EH (cell line): ENCODE measurements at places on chromosomes 5 and 9.

- DNase-seq = no peak
Measured at GRCh38 chr5:101163088-101163487, 260.0 kb upstream of the ST8SIA4 start.

DNA sequence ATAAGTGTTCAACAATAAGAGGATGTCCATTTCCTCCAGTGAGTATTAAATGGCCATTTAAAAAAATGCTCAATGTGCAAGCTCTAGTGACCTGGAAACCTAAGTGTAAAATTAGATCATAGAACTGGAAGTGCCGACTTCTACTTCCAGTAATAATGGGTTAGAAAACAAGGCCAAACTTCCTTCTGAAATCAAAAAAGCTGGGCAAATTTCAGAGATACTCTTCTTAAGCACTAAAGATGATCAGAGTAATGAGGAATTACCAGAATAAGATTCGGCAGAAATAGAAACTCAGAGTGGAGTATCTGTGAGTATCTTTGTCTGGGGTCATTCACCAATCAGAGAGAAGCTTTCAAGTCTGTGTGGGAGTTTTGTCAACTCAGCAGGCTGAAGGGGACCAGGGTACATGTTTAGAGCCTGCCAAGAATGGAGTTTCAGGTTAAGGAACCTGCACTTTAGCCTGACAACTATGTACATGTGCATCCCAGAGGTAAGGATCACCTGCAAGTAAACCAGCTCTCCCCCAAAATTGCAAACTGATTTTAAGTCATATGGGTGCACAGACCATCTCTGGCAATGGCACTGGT is 17.1 kb downstream of the FCN2 start:
- DNase-seq = no peak

DNA sequence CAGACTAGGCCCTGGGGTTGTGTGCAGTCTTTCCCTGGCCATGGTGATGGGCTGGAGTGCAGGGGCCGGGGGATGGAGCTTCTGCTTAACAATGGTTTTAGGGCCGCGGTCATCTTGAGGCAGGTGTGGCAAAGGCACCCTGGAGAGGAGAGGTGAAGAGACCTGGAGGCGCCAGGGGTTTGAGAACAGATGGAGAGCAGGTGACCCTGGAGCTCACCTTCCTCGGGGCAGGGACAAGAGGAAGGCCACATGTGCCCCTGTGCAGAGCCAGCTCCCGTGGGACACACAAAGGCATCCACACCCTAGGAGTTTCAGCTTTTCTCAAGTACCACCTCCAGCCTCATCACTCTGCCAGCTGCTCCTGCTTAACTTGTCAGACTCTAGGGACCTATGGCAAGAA is 46.4 kb upstream of the SH3GL2 start:
- DNase-seq = no peak

DNA sequence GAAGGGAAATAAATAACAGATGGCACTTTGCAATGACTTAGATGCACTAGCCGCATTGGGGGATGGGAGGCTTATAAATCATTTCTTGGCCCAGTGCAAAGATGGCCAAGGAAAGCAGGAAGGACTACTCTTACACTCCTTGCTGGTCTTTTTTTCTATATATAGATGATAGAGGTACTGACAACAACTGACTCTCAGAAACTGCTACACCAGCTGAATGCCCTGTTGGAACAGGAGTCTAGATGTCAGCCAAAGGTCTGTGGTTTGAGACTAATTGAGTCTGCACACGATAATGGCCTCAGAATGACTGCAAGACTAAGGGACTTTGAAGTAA is 1.7 kb downstream of the CCNG1 start:
- peak; percentile 61 for DNase-seq

DNA sequence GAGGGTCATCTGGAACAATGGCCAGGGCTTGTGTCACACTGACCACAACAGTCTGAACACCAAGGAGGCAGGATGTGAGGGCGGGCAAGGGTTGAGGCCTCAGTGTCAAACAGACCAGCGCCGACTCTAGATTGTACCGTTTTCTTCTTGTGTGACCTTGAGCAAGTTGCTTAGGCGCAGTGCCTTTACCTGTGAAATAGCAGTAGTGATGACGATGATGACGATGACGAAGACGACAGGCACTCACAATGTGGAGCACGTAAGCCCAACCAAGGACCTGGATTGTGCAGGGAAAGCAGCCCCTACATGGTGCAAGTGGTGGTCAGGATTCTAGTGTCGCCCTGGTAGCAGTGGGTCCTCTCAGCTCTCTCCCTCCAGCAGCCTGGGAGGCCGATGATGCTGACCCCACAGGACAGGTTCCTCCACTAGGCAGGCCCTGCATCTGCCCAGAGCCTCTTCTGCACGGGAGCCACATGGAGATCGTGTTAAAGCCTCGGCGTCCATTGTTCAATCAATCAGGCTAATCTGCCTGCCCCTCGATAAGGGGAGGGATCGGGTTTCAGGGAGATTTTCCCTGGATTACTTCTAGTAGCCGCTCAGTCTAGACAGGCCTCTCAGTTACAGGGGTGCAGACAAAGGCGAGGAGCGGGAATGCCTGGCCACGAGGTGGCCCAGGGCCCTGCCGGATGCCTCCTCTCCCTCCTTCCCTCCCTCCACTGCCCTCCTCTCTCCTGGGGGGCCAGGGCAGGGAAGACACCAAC is 91.7 kb downstream of the MACROH2A1 start:
- no peak for DNase-seq

DNA sequence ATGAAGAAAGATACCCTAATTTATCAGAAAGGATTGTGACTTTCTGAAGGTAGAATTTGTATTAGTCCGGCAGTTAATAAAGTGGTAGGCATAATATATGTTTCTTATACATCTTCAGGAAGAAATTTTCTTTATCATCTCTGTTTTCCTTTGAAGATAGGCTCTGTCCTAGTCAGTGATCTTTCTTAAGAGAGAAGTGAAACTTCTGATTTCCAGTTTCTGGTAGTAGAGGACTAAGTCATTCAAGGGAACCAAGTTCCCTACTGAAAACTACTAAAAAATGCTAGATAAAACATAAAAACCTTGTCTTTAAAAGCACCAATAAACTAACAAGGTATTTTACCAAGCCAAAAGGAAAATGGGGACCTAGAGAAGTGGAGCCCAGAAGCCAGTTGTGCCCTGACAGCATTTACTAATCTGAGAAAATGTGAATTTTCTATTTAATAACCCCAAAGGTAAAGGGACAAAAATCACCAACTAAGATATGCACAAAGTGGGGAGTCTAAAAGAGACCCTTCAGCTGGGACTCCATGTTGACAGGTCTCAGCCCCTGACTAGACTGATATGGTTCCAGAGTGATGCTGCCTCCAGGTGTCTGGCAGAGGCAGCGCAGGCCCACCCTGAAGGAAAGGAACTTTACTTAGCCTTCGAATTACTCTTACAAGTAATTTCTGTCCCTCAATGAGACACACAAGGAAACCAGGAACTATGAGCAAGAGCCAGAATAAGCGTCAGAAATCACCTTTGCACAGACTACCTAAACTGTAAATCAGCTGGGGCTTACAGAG is 72.7 kb downstream of the FAM78A start:
- DNase-seq = no peak

GRCh38 chr9:16653491-16654399 is 216.7 kb downstream of the BNC2 start:
- DNase-seq = no peak

DNA sequence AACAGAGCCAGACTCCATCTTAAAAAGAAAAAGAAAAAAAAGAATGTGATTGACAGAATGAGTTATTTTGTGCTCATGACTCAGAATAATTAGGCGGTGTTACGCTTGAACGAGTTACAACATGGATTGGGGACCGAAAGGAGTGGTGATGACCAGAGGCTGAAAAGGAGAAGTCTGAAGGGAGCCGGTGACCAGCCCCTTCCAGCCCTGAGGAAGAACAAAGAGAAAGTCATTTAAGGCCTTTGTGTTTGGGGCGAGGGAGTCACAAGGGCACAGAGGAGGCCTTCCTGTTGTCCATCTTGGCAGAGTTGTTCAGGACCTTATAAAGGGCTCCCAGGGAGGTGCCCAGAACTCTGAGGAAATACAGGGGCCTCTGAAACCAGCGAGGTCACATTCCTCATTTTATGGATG is 131.6 kb downstream of the GOLPH3 start:
- DNase-seq = peak; percentile 56

DNA sequence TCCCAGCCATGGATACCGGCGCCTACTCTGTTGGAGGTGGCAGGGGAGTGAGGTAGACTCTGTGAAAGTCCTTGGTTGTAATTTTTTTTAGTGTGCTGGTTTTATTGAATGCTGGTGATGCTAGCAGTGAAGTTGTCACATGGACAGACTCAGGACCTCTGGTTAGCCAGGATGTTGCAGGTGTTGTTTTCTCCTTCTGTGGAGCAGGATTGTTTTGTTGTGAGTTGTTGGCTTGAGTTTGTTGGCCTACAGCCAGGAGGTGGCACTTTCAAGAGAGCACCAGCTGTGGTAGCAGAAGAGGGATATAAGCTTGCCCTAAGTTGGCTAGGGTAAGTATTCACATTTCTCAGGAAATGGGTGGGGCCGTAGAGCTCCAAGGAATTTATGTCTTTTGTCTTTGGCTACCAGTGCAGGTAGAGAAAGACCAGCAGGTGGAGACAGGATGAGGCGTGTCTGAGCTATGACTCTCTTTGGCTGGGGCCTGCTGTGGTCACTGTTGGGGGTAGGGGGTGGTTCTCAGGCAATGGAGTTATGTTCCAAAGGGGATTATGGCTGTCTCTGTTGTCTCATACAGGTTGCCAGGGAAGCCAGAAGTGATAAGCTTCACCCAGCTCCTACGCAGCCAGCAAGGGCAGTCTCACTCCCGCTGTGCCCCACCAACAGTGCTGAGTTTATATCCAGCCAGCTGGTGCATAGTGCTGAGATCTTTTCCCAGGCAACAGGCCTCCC is 248.7 kb downstream of the TAF11L14 start:
- no peak for DNase-seq

GRCh38 chr5:139495638-139496435 is 13.3 kb upstream of the STING1 start:
- peak; percentile 74 for DNase-seq

DNA sequence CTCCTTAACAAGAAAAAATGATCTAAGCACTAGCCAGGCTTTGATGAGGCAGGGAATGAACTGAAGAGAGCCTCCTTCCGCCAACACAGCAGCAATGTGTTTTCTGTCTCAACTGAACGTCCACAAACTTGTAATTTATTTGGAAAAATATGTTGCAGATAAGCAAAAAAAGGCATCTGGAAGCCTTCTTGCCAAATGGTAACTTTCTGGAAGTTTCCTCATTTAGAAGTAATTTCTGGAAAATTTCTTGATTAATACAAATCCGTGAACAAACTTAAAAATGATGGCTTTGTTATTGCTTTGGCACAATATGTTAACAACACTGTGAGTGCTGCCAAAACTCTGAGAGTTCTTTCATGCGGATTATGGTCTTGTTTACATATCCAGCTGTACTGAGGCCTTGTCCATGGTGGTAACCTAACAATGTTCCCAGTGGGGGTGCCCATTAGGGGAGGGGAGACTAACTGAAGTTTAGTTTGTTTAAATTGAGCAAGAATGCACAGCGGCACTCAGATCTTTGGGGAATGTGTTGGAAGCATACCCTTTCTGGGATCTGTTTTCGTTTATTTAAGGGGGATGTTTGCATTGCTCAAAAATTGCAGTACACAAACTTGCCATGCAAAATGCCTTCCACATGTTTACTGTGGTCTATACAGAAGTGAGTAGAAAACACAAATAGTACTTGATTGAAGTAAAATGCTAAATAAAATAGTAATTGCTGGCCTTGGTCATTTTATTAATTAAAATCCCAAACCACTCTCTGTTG is 334.7 kb downstream of the NR2F1-AS1 start:
- DNase-seq = peak; percentile 16

DNA sequence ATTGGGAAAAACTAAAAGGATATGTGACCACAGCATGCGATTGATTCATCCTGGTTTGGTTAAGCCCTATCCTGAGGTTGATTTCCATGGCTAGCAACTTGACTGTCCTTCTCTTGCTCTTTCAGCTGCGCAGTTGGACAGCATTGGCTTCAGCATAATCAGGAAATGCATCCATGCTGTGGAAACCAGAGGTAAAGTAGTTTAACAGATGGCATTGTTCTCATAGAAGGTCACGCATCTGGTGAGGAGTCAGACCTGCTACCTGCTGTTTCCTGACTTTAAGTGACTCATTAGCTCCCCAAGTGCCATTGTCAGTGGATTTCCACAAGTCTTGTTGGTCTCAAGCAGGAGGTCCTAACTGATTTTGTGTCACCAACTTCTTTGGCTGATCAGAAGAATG is 266.9 kb downstream of the ARHGAP26 start:
- no peak for DNase-seq

- DNase-seq = no peak
Measured at GRCh38 chr5:36640949-36641348, 34.5 kb downstream of the SLC1A3 start.

DNA sequence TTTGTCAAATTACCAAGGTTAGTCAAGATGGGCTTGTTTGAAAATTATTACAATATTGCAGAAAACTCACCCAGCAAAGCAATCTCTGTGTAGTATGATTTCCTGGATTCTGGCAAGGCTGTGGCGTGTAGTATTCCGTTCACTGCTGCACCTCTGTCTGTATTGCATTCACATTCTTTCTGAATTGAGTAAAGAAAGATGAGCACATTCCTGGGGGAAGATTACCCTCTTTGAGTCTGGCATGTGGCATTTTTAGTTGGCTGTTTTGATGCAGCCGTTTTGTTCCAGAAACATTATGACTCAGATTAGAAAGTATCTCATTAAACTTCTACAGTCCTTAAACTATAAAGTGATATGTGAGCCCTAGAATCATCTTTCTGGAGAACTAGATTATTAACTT is 197.7 kb downstream of the TENT4A start:
- DNase-seq = peak; percentile 28

DNA sequence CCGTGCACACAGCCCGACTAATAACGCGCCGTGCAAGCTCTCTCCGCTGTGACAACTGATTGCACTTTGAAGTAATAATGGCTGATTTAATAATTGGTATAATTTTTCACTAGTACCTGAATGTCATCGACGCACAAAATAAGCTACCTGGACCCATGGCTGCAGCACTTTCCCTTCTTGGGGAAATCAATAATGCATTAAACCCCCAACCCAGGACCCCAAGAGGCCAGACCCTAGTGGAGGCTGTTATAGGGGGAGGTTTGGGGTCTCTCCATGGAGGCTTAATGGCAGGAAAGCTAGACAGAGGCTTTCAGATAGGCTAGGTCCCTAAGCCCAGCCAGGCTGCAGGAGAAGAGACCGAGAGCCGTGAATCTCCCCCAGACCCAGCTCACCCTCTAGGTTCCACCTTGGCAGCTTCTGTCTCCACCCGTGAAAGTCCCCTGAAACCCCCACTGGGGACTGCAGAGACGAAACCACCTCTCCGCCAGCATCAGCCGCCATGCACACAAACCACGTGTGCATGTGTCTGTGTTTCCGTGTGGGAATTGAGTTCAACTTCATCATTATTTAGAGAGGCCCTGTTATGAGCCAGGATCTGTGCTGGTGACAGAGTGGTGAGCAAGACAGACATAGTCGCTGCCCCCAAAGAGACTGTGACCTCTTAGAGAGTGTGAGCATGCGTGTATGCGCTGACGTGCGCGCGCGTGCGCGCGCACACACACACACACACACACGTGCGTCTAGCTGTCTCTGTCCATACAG is 168.6 kb upstream of the MVB12B start:
- no peak for DNase-seq

- DNase-seq = no peak
Measured at GRCh38 chr5:36279054-36279698, 22.5 kb downstream of the RANBP3L start.
